Central memory CD4-positive, alpha-beta T cell (primary cell): ENCODE measurements at places on chromosomes 2 and 18.

DNA sequence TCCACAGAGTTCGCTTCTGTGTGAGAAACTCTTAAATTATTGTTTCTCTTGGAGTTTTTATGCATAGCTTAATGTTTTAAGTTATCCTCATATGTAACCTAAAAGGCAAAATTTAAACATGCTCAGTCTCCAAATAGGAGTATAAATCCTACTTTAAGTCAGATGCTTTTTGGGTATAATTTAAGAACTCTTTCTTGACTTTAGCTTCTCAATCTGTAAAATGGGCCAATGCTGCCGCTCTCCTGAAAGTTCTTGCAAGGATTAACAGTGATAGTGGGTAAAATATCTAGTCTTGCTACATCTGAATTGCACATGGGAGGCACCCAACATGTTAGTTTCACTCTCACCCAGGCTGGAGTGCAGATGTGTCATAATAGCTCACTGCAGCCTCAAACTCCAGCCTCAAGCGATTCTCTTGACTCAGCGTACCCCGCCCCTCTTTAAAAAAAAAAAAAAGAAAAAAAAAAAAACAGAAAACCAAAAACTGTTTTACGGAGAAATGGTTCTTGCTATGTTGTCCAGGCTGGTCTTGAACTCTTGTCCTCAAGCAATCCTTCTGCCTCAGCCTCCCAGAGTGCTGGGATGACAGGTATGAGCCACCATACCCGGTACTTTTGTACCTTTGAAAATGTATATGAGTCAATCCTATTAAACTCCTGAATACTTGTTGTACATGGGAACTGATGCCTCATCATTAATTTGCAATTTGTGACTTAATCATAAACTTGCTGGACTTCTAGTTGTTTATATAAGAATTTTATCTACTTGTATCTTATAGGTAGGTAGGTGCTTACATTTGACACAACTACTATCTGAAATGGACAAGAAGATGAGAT lies 1.8 kb downstream of the FBXO48 start:
- DNase-seq: peak; percentile 51

DNA sequence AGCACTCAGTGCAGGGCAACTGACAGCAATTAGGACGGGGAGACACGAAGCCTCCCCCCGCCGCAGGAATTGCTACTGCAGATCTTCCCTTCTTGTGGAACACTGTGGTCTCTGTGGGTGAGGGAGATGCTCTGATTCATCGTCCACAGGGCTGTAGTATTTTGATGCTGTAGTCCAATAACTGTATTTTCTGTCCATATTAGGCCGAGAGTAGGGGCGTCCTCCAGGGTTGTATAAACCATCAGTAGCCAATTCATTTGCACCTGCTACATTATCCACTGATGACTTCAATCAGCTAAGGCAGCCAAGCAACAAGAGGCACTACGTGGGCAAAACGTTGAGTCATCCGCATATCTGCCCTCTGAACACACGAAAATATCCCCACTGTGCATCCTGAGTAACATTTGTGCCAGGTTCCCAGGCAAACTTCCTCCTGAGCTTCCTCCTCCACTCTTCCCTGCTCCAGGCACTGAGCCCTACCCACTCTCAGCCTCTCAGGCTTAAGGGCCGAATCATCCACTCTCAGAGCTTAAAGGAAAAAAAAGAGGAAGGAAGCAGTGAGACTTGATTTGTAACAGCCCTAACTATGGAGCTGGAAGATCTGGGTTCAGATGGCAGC lies 62.1 kb downstream of the LBH start:
- DNase-seq: no peak

GRCh38 chr2:88165332-88166003 lies 4.7 kb upstream of the THNSL2 start:
- DNase-seq: no peak

DNA sequence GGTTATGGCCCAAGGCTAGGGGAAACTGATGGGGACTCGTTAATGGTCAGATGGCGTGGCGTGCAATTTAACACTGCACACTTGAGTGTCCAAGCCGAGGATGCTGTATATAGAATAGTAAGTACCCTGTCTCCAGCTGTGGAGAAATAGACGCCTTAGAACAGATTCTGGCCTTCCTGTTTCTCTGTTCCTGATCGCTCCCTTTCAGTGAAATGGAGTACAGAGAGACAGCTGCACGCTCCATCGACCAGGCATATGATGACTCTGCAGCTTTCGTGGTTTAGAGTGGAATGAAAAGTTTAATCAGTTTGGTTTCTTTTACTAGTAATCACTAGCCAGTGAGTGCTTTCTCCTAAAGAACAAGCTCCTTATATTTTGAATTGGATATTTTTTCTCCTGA lies 213.4 kb downstream of the NEDD4L start:
- no peak for DNase-seq

GRCh38 chr2:148720501-148721001 lies 76.0 kb downstream of the EPC2 start:
- DNase-seq: no peak

DNA sequence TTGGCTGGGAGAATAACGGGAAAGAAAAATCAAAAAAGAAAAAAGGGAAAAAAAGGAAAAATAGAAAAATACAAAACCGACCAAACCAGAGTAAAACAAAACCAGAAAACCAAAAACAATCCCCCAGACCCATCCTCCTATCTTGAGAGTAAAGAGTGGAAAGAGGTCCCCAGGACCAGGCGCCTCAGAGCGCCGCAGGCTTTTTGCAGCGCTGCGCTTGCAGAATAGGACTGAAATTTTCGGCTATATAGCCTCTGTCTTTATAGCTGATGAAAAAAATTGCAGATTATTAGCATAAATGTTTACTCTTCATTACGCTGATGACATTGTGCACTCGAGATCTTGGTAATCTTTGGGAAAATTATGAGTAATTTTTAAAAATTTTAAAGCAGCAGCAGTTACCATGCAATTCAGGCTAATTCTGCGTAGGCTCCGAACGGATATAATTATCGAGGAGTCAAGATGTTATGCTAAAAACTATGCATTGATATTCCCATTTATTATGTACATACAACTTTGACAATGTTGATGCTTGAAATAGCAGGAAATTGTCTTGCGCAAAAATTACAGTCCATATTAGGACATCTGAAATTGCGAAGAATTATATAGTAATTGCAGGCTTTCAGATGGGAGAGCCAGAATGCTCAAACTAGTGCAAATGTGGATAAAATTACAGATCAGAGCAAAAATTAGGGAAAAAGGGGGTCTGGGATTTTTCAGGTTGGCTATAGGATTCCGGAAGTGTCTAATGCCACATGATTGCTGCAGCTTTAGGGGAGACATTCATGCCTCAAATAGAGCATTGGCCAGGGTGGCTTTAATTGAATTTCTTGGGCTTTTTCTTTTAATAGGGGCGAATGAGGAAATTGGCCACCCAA lies 8.3 kb downstream of the DLX1 start:
- DNase-seq: no peak

- DNase-seq: no peak
Observed at GRCh38 chr2:159266554-159266953, 19.9 kb downstream of the WDSUB1 start.
